ENCODE measurements at places on chromosomes 6 and 20.

DNA sequence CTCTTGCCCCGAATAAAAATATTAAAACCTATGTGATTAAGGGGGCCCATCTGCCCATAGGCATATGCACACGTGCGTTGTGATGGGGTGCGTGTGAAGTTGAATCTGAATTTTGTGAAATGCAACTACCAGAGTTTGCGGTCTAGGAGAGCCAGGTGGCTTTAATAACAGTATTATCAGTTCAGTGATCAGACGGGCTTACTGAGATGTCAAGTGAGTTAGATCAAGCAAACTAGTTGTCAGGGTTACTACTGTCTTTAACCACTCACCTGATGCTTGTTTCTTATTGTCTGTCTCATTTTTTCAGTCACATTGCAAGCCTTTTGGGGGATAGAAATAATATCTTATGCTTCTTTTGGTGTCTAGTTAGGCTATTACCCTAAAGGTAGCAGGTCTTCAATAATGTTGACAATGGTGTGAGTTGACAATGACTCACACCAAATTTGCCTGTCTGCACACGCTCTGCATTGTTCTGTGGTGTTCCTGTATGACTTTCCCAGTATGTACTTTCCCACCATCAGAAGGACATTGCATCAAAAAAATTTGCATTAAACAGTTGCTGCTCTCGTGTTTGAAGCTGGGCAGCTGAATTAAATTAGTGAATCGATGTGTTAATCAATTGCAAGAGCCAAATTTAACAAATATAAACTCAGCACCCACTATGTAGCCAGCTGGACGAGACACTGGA is 103.1 kb upstream of the NAA20 start:
- no peak for DNase-seq

DNA sequence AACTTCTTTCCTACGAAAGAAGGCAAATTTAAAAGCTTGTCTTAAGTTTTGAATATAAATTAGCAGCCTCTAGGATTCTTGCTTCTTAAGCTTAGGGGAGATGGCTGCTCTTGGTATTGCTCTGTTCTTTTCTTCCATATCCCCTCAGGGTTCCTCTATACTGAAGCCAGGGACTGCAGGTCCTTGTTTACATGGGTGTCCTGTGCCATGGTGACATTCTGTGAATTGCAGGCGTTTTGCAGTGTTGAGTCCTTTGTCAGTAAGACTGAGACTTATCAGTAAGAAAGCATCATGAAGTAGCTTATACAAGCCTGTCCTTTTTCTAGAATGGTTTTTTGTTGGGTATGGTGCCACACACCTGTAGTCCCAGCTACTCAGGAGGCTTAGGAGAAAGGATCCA is 147.8 kb downstream of the ARID1B start:
- DNase-seq = no peak

- no peak for DNase-seq
Observed at GRCh38 chr6:161273274-161273751, 548 bp downstream of the AGPAT4 start.

DNA sequence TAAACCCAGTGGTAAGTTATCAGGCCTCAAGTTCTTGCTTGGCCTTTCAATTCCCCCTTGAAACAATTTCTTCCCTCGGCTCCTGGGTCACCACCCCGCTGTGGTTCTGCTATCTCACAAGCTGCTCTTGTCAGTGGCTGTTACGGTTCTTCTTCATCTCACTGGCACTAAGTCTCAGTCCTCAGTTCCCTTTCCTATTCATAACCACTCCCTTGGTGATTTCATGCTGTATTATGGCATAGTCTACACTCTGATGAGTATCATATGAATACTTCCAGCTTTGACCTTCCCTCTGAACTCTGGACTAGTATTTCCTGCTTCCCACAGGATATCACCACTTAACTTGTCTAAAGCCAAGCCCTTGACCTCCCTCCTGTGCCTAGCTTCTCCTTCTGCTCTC is 7.9 kb downstream of the TAAR1 start:
- no peak for DNase-seq

GRCh38 chr6:37576336-37576737 is 76.6 kb upstream of the CCDC167 start:
- DNase-seq = peak; percentile 65

- peak; percentile 11 for DNase-seq
Observed at GRCh38 chr6:71608646-71609045, 277.7 kb upstream of the RIMS1 start.

Measured in GM03348 (cell line).